ENCODE measurements at places on chromosomes 5 and 9.

- DNase-seq = no peak
These were observed 8.4 kb downstream of the LHX2 start for GRCh38 chr9:124019771-124020519.

DNA sequence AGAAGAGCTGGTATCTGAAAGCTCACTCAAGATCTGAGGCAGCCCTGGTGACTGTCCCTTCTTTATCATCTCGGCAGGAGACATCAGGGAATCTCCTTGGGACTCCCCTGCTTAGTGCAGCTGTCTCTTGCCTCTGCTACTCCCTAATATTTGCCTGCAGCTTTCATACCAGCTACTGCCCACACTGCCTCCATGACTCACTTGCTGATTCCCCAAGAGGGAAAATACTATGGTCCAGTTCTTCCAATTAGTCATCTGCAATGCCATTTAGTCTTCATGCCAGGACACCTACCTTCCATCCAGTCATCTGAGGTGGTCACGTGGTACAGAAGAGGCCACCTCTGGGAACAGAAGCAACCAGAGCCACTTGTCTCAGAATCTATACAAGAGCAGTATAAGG, 270.8 kb downstream of the NTRK2 start:
- no peak for DNase-seq

DNA sequence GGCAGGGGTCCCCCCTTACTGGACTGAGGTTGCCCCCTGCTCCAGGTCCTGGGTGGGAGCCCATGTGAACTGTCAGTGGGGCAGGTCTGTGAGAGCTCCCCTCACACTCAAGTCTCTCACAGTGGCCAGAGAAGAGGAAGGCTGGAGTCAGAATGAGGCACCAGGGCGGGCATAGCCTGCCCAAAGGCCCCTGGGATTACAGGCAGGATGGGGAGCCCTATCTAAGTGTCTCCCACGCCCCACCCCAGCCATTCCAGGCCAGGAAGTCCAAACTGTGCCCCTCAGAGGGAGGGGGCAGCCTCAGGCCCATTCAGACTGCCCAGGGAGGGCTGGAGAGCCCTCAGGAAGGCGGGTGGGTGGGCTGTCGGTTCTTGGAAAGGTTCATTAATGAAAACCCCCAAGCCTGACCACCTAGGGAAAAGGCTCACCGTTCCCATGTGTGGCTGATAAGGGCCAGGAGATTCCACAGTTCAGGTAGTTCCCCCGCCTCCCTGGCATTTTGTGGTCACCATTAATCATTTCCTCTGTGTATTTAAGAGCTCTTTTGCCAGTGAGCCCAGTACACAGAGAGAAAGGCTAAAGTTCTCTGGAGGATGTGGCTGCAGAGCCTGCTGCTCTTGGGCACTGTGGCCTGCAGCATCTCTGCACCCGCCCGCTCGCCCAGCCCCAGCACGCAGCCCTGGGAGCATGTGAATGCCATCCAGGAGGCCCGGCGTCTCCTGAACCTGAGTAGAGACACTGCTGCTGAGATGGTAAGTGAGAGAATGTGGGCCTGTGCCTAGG, at the start of gene CSF2:
Gene CSF2 (plus strand): TSS at position 559 of the 783 bp plus-strand sequence. CDS start 35 bp downstream, at position 594.
- peak; percentile 32 for DNase-seq

GRCh38 chr5:141567513-141568117, 51.2 kb downstream of the DIAPH1 start:
- DNase-seq = peak; percentile 38

- peak; percentile 28 for DNase-seq
These were observed 193.9 kb downstream of the SEC61B start for GRCh38 chr9:99416007-99416406.

- no peak for DNase-seq
These were observed 119.7 kb downstream of the PSD2 start for GRCh38 chr5:139915266-139915665.

DNA sequence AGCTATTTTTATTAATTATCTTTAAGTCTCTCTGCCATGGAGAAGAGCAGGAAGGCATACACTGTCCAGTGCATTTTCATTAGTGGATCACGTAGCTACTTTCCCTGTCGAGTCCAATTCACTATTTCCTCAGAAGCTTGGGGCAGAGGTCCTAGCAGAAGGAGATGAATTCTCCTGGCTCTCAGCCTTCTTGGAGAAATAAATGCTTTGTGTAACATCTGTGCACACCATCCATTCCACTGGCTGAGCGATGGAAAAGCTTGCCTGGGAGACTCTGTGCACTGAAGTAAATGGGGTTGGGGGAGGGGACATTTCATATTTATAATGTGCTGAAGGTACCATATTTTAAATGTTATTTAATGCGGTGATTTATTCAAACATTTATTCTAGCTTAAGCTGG, 23.4 kb downstream of the PROP1 start:
- DNase-seq = no peak

GRCh38 chr9:117926031-117926658, 221.9 kb downstream of the TLR4 start:
- DNase-seq = no peak

GRCh38 chr9:82223442-82223841, 234.9 kb downstream of the SPATA31D1 start:
- DNase-seq = peak; percentile 45

DNA sequence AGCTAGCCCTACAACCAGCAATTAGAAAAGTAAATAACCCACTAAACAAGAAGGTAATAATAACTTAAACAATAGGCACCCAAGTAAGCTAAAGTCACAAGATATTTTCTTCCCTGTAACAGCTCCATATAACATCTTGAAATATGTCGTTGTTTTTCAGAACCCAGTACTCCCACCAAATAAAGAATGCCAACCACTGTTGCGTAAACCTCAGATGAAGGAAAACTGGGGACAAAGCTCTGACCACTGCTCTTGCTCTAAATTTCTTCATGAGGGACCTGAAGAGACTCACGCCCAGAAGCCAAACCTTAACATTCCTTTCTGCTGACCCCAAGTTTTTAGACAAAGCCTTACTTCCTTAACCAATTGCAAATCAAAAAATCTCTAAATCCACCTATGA, 267.7 kb upstream of the GAS1 start:
- no peak for DNase-seq

DNA sequence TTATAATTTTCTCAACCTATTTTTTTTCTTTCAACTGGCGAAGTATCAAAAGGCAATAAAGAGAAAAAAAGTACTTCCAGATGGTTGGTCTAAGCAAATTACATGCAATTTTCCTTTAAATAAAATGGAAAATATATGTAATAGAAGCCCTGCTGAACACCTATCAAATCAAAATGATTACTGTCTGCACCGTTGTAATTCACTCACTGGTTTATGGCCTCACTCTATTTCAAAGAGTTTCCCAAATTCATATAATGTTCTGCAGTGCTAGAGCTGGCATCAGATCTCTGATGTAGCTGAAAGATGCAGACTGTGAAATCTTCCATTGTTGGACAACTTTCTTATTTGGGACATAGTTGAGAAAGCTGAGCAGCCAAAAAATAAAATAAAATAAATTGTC, 130.3 kb downstream of the SEMA5A start:
- no peak for DNase-seq

DNA sequence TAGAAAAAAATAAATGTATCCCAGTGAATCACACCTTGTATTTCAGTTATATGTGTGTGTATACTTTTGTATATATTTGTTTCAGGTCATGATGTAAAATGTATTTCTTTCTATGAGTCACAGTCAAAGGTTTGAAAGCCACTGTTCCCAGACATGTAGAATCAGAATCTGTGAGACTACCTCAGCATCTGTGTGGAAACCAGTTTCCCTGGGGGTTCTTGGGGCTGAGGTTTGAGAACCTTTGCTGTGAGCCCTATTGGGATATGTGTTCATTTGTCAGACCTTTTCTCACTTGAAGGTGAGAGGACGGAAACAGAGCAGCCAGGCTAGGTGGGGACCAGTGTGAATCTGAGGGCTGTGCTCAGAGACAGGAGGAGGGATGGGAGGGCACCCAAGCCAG, 78.7 kb upstream of the SAP30L start:
- peak; percentile 73 for DNase-seq

GRCh38 chr9:130327781-130328348, 62.3 kb downstream of the HMCN2 start:
- DNase-seq = peak; percentile 25

DNA sequence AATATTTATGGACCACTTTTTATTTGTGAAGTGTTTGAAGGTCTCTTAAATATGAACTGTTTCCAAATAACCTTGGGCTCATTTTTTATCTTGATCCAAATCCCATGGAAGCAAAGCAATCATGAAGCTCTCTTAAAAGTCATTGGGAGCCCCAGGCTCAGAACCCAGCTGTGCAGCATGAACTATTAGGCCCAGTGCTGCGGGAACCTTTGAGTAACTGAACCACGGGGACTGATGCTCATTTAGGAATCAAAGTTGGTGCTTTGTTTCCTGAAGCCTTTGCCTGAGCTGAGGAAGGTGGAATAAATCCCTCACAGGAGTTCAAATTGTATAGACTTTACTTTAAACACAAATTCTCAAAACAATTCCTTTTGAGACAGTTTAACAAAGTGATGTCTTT, 27.8 kb downstream of the MAT2B start:
- no peak for DNase-seq

- DNase-seq = peak; percentile 13
These were observed 256.5 kb downstream of the CETN3 start for GRCh38 chr5:90153031-90153430.

- peak; percentile 88 for DNase-seq
These were observed 11.3 kb downstream of the FOXD1 start for GRCh38 chr5:73437101-73437776.

- no peak for DNase-seq
These were observed 148.6 kb upstream of the PPP1R26 start for GRCh38 chr9:135330685-135331590.

GRCh38 chr9:124716808-124717207, 54.3 kb downstream of the NR6A1 start:
- no peak for DNase-seq

DNA sequence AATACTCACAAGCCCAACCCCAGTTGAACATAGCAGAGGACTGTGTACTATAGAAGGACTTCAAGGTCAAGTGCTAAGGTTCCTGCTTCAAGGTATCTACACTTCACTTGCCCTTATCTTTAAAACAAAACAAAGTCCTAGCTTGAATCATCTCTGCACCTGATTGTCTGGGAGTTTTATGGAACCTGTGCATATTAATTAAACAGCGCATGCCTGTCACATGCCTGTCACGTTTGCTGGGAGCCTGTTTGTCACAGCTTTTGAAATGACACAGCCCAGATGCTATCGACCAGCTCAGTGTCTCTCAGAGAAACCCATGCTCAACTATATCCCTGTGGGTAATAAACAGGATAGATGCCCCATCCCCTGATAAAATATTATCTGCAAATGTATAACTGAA, 476.0 kb downstream of the ZSWIM6 start:
- DNase-seq = no peak

- DNase-seq = no peak
These were observed 14.2 kb downstream of the CACNA1B start for GRCh38 chr9:137891588-137892423.

GRCh38 chr5:756865-757345, 27.6 kb downstream of the ZDHHC11B start:
- no peak for DNase-seq

DNA sequence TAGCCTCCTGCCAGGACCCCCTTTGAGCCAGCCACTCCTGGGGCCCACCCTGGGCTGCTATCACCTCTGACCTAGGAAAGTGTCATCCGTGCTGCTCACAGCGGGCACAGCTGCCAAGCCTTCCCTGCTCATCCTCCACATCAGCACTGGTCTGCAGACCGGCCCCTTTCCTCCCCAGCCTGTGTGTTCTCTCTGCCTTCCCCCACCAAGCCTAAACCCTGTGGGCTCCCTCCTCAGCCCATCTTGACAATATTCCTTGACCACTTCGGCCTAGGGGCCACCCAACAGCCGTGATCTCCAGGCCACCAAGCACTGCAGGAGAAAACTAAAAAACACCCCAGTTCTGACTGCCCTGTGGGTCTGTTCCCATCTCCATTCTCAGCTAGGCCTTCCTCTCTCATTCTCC, 135.1 kb downstream of the DAB2IP start:
- DNase-seq = no peak

DNA sequence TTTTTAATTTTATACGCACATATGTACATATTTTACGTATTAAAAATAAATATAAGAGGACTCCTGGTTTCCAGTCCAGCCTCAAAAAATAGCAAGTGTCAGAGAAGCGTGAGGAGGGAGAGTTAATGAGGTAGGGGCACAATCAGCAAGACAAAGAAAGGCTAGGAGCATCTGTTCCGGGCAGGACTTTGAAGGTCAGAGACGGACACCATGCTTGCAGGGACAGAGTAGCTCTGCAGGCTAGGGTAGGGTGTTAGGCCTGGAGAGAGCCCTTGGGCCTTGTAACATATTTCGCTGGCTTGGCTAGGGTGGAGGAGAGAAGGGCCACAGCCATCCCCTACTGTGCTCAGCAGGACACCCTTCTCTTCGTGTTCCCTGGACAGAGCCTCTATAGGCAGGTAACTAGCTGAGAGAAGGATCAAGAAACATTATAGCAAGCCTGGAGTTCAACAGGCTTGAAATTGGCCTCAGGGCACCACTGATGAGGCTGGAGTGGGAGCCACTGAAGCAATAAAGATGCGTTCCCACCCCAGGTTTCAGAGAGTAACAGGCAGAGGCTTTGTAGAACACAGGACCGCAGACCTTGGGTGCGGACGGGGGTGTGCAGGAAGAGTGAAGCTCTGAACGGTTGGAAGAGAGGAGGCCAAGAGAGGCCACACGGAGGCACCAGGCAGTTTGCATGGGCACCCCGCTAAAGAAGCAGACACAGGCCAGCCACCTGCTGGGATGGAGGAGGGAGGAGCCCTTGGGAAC, 9.7 kb upstream of the IPPK start:
- no peak for DNase-seq

DNA sequence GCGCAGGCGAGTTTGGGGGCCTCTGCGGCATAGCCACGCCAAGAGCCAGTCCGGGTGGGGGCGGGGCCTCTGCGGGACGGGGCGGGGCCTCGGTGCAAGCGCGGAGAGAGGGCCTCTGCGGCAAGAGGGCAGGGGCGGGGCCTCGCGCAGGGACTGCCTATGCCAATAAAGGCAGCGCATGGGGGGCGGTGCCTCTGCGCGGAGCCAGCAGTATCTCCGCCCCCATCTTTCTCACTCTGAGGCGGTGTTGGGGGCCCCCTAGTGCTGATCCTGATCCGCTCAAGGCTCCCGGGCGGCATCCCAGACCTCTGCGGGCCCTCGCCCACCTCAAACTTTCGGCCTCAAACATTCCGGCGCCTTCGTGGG, 9.2 kb upstream of the GPRIN1 start:
- peak; percentile 92 for DNase-seq

GRCh38 chr9:29644514-29644913, 2071.2 kb upstream of the C9orf72 start:
- no peak for DNase-seq

DNA sequence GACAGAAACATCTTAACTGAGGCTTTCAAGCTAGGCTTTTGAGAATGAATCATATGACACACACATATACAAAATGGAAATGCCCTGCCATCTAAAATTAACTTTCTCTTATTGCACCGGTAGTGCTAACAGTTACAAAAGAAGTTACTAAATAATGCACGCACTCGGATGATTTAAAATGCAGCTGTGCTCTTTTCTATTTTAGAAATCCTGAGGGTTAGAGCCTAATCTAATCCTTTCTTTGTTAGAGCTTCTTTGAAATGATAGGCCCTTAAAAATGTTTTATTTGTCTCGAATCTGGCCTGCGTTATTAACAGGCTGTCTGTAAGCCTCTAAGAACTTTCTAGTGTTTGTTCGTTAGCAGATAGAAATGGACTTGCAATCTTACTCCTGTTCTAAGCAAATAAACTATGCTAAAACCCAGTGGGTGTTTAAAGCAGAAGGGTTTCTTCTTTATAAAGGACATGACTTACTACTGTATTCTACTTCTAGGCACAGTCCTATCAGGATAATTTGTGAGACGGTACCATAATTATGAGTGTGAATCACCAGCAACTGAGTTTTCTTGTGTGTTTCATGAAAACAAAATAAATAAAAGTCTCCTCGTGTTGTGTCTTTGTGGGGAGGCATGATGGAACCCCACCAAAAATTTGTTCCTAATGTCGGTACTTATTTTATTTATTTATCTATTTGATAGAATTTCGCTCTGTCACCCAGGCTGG, 69.2 kb upstream of the MYO10 start:
- DNase-seq = no peak
